ENCODE measurements at places on chromosomes 5 and 9. TPM values are rescaled to one million over a fixed set of nuclear protein-coding genes. Genes with fewer than 3 reads are reported as not detected.

- no peak overlapping the region for H3K4me3 ChIP-seq
- H3K27me3 ChIP-seq = no peaks in the 10 kb centered on the region
- peak overlapping the region; percentile 88 for H3K27ac ChIP-seq
- H3K4me1 ChIP-seq = peaks cover 28% of the 10 kb centered on the region
- DNase-seq = no peak
- H3K36me3 ChIP-seq = no peaks in the 10 kb centered on the region
These were observed 43.3 kb upstream of the NDFIP1 start for GRCh38 chr5:142065273-142065672.

DNA sequence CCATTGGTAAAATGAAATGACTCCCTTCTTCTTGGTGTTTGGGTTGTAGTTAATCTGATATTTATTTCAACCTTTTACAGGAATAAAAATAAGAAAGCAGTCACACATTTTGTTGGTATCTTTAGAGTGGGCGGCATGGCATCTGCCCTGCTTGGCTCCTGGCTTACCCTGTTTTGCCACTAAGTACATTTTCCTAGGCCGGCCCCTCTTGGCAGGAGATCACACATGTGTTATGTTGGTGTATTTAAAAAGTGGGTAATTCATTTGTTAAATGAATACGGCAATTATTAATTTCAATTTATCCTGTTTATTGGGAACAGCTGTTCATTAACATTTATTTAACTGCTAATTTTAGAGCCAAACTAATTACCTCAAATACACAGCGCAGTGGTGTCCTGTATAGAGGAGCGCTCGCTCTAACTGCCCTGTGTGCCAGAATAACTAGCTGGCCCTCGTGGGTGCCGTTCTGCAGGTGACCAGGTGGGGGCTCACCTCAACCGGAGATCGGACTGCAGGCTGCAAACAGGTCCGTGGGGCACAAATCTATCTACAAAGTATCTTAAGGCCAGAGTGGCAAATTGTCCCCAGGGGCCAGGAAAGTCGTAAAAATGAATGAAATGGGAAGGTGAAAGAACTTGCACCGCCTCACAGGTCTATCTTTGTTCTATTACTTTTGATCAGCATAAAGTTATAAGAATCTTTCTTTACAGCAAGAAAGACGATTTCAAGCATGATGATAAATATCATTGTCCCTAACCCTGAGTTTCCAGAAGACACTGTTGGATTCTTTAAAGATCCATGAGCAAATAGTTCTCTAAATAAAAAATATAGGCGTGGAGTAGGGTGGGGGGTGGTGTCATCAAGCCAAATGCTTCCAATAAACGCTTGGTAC lies 26.2 kb upstream of the GPR151 start:
- no peaks in the 10 kb centered on the region for H3K36me3 ChIP-seq
- no peak overlapping the region for H3K27ac ChIP-seq
- peaks cover 7% of the 10 kb centered on the region for H3K27me3 ChIP-seq
- no peak for DNase-seq

DNA sequence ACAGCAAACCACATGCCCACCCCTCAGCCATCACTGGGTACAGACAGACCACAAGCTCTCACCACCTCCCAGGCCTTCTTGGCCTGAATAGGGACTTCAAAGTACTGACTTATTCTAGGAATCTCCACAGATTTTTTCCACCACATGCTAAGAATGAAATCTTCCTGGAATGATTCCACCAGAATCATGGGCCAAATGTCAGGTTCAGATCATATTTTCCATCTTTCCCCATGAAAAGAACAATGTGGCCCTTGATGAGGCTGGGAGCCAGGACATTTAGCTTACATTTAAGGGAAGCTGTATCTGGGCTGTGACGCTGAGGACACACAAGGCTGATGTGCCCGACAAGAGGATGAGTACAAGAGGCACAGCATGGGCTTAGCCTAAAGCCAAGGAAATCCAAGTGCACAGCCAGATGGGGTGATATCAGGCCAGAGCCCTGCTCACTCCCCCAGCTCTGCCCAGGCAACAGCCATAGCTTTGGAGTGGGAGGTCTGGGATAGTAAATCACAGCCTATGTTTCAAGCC lies 28.1 kb downstream of the ACSL6 start:
- H3K27me3 ChIP-seq = peaks cover 15% of the 10 kb centered on the region
- peaks cover 15% of the 10 kb centered on the region for H3K4me1 ChIP-seq
- H3K36me3 ChIP-seq = peaks cover 2% of the 10 kb centered on the region
- DNase-seq = peak; percentile 25

C5orf52 gene
- total RNA-seq = not detected

DNA sequence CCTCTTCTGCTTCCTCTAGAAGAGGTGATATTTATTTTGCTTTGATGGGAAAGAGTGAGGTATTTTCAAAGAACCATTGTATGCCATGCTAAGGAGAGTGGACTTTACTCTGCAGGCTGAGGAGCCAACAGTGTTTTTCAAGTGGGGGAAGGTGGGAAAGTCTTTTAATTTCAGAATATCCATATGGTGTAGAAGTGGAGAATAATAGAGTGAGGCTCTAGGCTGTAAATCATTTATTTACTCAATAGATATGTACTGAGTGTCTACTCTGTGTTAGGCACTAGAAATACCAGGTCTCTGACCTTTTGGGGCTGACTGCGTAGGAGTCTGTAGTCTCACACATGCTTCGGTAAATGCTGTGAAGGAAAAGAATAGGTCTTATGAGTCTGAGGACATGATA lies 30.7 kb upstream of the TENT2 start:
- no peaks in the 10 kb centered on the region for H3K27me3 ChIP-seq
- H3K36me3 ChIP-seq = no peaks in the 10 kb centered on the region
- H3K27ac ChIP-seq = no peak overlapping the region
- H3K4me3 ChIP-seq = no peak overlapping the region
- H3K4me1 ChIP-seq = no peaks in the 10 kb centered on the region

DNA sequence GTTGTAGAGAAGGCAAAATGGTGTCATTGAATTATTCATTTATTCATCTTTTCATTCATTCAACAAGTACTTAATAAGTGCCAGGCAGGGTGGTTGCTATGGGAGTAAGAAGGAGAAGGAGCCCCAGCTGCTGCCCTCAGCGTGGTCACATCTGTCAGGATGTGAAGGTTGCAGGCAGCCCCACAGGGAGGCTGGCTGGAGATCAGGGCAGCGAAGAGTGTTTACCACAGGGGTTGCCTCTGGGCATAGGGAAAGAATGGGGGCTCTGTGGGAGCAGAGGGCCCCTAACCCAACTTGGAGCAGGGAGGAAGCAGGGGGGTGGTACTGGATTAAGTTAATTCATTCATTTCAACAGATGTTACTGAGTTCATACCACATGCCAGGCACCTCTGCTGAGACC lies 6.0 kb downstream of the PCDH12 start:
- H3K36me3 ChIP-seq = no peaks in the 10 kb centered on the region
- H3K27ac ChIP-seq = no peak overlapping the region
- no peaks in the 10 kb centered on the region for H3K4me1 ChIP-seq
- peaks cover 8% of the 10 kb centered on the region for H3K27me3 ChIP-seq
- DNase-seq = no peak
- no peak overlapping the region for H3K4me3 ChIP-seq

DNA sequence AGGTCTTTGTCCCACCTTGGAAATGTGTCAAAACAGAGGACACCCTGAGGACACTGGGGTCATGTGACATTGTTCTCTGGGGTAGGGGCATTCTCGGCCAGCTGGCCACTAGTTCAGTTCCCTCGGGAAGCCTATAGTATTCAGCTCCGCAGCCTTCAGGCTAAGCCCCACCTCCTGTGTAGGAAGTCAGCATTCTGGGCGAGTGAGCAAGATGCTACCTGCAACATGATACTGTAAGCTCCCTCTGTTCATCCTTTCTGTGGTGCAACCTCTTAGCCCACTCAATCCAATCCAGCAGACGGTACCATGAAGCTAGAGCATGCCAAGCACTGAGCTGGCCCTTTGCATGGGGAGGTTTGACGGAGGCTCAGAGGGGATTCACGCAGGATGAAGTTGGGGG lies 5.3 kb downstream of the NTNG2 start:
- DNase-seq = no peak
- H3K4me1 ChIP-seq = peaks cover 16% of the 10 kb centered on the region
- H3K27me3 ChIP-seq = peaks cover 57% of the 10 kb centered on the region
- peaks cover 1% of the 10 kb centered on the region for H3K36me3 ChIP-seq
- no peak overlapping the region for H3K27ac ChIP-seq

DNA sequence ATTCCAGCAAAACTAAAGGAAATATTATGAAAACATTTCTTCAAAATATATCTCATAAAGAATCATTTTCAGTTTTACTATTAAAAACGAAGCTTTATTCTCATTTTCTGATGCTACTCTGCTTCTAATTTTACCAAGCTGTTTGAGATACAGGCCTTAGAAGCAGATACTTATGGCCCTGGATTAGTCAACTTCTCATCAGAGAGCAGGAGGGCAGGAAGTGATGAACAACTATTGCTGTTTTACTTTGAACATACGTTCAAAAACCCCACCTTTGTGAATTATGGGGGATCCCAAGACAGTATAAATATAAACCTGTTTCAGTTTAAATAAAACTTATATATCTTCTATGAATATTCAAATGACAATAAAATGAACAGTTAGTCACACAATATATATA lies 16.0 kb downstream of the MPDZ start:
- peaks cover 39% of the 10 kb centered on the region for H3K4me1 ChIP-seq
- H3K27me3 ChIP-seq = no peaks in the 10 kb centered on the region
- H3K4me3 ChIP-seq = no peak overlapping the region
- H3K36me3 ChIP-seq = no peaks in the 10 kb centered on the region
- DNase-seq = no peak

STPG3 gene
- not detected for total RNA-seq

- H3K4me3 ChIP-seq = no peak overlapping the region
- no peak for DNase-seq
- no peak overlapping the region for H3K27ac ChIP-seq
- no peaks in the 10 kb centered on the region for H3K36me3 ChIP-seq
These were observed 73.3 kb upstream of the PCSK1 start for GRCh38 chr5:96506376-96506775.

CCDC69 gene
- total RNA-seq = 1.2 TPM

GRCh38 chr5:32170303-32171151 lies 3.6 kb downstream of the GOLPH3 start:
- H3K27me3 ChIP-seq = no peaks in the 10 kb centered on the region
- H3K27ac ChIP-seq = peak overlapping the region; percentile 81
- peaks cover 51% of the 10 kb centered on the region for H3K4me1 ChIP-seq

DNA sequence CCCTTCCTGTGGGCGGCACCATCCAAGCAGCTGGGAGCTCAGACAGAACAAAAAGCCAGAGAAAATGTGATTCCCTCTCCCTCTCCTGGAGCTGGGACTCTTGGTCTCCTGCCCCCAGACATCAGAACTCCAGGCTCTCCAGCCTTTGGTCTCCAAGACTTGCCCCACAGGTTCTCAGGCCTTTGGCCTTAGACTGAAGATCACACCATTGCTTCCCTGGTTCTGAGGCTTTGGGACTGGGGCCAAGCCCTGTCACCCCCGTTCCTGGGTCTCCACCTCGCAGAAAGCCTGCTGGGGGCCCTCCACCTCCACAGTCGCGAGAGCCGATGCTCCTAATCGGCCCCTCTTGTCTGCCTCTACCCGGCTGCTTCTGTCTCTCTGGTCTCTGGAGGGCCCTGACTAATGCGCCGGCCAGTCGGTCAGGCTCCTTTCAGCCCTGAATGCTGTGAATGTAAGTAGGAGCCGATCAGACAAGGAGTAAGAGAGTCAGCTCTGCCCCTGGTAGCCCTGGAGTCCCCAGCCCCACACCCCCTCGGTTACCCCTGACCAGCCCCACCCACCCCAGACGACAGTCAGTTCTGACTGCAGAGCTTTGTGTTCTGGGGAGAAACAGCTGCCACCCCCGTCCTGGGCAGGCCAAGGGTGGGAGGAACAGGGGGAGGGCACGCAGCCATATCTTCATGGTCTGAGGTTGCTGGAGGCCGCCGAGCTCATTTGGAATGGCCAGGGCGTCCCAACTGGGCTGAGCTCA lies 57.5 kb downstream of the VAV2 start:
- no peak overlapping the region for H3K4me3 ChIP-seq
- peaks cover 16% of the 10 kb centered on the region for H3K4me1 ChIP-seq
- no peaks in the 10 kb centered on the region for H3K27me3 ChIP-seq
- no peak overlapping the region for H3K27ac ChIP-seq
- H3K36me3 ChIP-seq = peaks cover 14% of the 10 kb centered on the region

SUSD3 gene
- total RNA-seq = not detected

SPATA31D4 gene
- total RNA-seq = not detected

GRCh38 chr5:64570395-64570996 lies 64.7 kb downstream of the RGS7BP start:
- H3K4me3 ChIP-seq = no peak overlapping the region
- no peaks in the 10 kb centered on the region for H3K4me1 ChIP-seq
- DNase-seq = no peak
- no peak overlapping the region for H3K27ac ChIP-seq
- H3K27me3 ChIP-seq = peaks cover 2% of the 10 kb centered on the region

- no peaks in the 10 kb centered on the region for H3K27me3 ChIP-seq
- no peak overlapping the region for H3K27ac ChIP-seq
- H3K36me3 ChIP-seq = no peaks in the 10 kb centered on the region
- H3K4me3 ChIP-seq = no peak overlapping the region
- DNase-seq = no peak
These were observed 72.5 kb downstream of the EPB41L4A start for GRCh38 chr5:112346411-112347044.

- H3K36me3 ChIP-seq = peaks cover 19% of the 10 kb centered on the region
- no peak for DNase-seq
- peaks cover 4% of the 10 kb centered on the region for H3K4me1 ChIP-seq
These were observed 34.0 kb upstream of the AFAP1L1 start for GRCh38 chr5:149237662-149238061.

GRCh38 chr9:10700915-10701314 lies 88.1 kb upstream of the PTPRD start:
- DNase-seq = no peak
- H3K27ac ChIP-seq = no peak overlapping the region
- H3K27me3 ChIP-seq = no peaks in the 10 kb centered on the region

- H3K4me3 ChIP-seq = no peak overlapping the region
- no peaks in the 10 kb centered on the region for H3K27me3 ChIP-seq
- H3K27ac ChIP-seq = peak overlapping the region; percentile 92
- peaks cover 14% of the 10 kb centered on the region for H3K36me3 ChIP-seq
- peaks cover 94% of the 10 kb centered on the region for H3K4me1 ChIP-seq
These were observed 81.1 kb downstream of the AOPEP start for GRCh38 chr9:94807556-94807955.

DNA sequence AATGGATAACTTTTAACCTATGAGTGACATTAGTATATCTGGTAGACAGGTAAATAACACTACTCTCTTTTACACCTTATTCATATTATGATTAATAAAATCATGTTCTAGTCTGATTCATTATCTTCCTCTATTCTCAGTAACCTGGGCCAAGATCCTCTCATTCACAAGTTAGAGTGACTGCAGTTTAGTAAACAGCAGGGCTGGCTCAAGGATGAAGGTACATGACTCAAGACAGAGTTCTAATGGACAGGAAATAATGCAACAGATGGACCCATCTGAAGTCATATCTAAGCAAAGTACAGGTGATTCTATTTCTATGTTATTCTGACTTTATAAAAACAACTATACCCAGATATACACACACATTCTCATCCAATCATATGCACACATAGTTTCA lies 582.5 kb upstream of the CDH18 start:
- H3K27ac ChIP-seq = no peak overlapping the region
- H3K27me3 ChIP-seq = no peaks in the 10 kb centered on the region
- no peaks in the 10 kb centered on the region for H3K36me3 ChIP-seq
- no peaks in the 10 kb centered on the region for H3K4me1 ChIP-seq
- no peak overlapping the region for H3K4me3 ChIP-seq
- no peak for DNase-seq

GRCh38 chr5:52443187-52443586 lies 344.5 kb upstream of the ITGA1 start:
- H3K4me1 ChIP-seq = no peaks in the 10 kb centered on the region
- no peaks in the 10 kb centered on the region for H3K36me3 ChIP-seq
- DNase-seq = no peak
- no peak overlapping the region for H3K27ac ChIP-seq
- peaks cover 15% of the 10 kb centered on the region for H3K27me3 ChIP-seq
